Hippocampal formation (tissue), 2 donors: ENCODE measurements at places on chromosomes 3 and 15.

- DNase-seq: no peak
Observed at GRCh38 chr3:120064641-120065040, 29.6 kb downstream of the GSK3B start.

- DNase-seq: no peak
Observed at GRCh38 chr3:68986496-68987208, 26.8 kb downstream of the EOGT start.

DNA sequence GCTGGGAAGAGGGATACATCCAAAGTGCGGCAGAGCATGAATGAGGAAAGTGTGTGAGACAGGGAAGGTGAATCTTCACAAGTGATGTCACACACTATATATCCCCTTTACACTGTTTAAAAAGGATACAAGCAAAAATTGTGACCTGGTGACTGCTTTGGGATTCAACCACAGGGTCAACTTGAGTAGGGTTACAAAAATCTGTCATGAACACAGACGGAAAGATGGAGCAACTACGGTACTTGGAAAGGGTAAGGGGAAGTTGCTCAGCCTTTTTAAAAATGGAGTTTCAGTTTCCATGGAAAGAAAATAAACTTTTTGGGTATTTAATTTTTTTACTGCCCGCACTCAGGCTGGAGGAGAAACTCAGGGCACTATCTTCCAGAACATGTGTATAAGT lies 60.3 kb downstream of the B3GNT5 start:
- DNase-seq: no peak

DNA sequence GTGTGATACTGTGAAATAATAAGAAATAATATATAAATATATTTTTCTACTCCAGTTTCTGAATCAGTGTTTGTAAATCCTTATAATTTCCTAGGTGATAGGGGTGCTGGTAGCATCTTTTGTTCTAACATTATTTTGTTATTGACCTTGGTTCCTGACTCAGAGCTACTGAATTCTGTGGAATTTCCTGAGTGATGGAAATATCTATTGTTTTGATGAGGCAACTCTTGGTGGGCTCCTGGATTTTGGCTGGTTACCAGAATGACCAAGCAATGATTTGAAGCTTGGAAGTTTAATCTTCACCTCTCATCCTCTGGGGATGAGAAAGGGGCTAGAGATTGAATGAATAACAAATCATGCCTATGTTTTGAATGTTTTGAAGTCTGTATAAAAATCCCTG lies 377.3 kb downstream of the LPP start:
- DNase-seq: no peak

- DNase-seq: peak; percentile 83
Observed at GRCh38 chr15:75738647-75739325, 26.1 kb upstream of the CSPG4 start.
